Smooth muscle cell of the pulmonary artery (primary cell): ENCODE measurements at places on chromosomes 7 and 10. TPM values are rescaled to one million over a fixed set of nuclear protein-coding genes. Genes with fewer than 3 reads are reported as not detected.

Gene STK31
- not detected in 2 replicates for total RNA-seq

Gene CDK1
- total RNA-seq, result 4.7 and 18.5 TPM in 2 replicates

Gene TMEM176A
- total RNA-seq, result not detected in 2 replicates

Gene ZNF248
- total RNA-seq, result 11.1 and 11.7 TPM in 2 replicates

Gene NME8
- total RNA-seq, result not detected in 2 replicates

Gene CDC123
- total RNA-seq, result 125 TPM in 2 replicates

Gene MTURN
- total RNA-seq, result 12.3 and 18.1 TPM in 2 replicates

Gene AGR3
- total RNA-seq, result not detected in 2 replicates

Gene MYL10
- total RNA-seq, result not detected in 2 replicates

Gene HMX2
- total RNA-seq, result not detected in 2 replicates

Gene GHRHR
- total RNA-seq, result not detected in 2 replicates

Gene RAB19
- total RNA-seq, result not detected in 2 replicates

Gene AFAP1L2
- total RNA-seq, result 0.17 and 1.2 TPM in 2 replicates
